ENCODE measurements at places on chromosomes 2 and 18. TPM values are rescaled to one million over a fixed set of nuclear protein-coding genes. Genes with fewer than 3 reads are reported as not detected.
A peak's percentile ranks its signal among the peaks of the same experiment; 100 is the strongest.

DNA sequence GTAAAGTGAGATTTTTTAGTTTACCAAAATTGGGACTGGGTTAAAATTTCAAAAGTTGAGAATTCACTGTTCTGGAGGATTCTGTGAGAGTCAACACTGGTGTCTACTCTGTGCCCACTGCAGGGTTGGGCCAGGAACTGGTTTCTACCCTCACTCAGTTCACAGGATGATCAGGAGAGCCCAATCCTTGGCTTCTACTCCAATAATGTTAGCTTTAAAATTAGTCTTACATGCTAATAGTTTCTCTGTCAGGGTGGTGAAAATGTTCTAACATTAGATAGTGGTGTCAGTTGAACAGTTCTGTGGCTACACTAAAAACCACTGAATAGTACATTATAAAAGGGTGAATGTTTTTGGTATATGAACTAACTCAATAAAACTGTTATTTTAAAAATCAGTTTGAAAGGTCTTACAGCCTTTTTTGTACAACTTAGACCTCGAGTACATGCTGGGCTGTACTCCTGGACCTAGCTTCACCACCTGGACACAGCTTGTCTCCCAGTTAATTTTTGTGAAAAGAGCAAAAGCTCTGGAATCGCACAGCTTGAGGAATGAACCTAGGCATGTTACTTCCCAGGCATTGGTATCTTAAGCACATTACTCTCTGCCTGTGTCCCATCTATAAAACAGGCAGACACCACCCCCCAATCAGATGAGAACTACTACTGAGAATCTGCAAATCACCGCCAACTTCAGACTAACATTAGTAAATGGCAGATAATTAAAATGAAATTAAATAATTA lies 44.4 kb downstream of the ACVR1 start:
- no peak for DNase-seq

The SPATA3 gene
- not detected for total RNA-seq

DNA sequence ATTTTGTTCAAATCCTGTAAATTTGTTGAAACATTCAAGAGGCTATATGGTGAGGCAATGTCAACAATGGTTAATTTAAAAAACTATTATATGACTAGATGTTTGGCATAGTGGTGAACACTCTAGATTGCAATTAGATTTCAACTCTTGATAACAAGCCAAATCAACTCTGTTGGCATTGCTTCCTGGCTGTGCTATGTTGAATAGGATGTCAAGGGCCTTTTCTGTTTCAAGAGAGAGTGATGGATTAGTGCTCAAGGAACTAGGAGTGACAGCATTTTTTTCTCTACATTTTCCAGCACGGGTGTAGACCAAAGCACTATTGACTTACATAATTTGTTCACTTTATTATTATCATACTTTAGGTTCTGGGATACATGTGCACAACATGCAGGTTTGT lies 172.4 kb upstream of the KCNH7 start:
- no peak for DNase-seq

DNA sequence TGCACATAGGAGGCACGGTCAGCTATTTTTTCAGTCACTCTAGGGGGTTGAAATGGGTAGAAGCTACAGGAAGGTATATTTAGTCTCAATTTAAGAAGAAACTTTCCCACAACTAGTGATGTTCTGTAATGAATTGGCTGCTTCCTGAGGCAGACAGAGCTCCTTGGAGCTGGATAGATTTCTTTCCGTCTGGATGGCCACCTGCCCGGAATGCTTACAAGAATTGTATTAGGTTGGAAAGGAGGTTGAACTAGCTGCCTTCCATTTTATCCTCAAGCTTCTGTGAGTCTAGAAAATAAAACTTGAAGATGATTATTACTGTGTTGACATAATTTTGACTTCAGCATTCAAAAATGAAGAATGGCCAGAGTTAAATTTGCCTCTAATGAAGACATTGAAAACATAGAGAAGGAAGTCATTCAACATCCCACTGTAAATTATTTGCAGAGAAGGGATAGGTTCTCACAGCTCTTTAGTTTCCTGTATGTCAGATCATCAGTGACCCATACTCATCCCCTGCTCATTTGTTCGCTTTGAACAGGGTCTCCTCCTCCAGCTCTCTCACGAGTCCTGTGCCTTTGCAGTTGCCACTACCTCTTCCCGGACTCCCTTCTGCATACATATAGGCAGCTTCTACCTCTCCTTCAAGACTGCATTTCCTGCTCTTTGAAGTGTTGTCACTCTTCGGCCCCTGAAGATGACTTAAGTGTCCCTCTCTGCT lies 88.8 kb downstream of the CRIM1 start:
- DNase-seq, result no peak

- peak; percentile 68 for DNase-seq
Measured at GRCh38 chr2:950080-950966, at the start of gene SNTG2. TSS of gene SNTG2 (plus strand) at chr2:950849. CDS start at chr2:950997, 148 bp downstream.

GRCh38 chr2:105915005-105915558 lies 170.4 kb downstream of the NCK2 start:
- no peak for DNase-seq

DNA sequence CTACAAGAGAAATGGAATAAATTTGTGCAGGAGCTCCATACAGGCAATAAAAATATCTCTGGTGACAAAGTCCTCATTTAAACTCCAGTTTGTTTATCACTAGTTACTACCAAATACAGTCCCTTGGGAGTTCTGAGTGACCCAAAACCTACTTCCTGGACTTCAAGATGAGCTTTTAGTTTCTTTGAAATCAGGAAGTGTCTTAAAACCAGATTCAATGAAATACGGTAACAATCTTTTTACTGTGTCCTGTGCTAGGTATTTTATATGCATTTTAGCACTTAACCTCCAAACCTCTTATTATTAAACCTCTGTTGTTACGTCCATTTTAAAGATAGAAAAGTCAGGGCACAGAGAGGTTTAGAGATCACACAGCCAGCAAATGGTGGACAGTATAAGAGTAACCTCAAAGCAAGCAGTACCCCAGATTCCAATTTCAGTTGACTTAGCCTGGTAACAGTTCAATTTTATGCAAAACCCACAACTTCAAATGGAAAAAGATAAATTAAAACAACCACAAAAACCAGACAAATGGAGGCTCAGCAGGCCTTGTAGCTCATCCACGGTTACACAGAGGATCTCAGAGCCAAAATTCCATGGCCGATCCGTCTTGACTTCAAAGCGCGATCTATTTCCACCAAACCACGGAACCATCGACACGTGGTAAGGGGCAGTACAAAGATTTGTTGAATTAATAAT lies 1.3 kb upstream of the KCMF1 start:
- no peak for DNase-seq

The CHN1 gene
- total RNA-seq, result 57.1 TPM

- no peak for DNase-seq
Measured at GRCh38 chr2:46821600-46821999, 94.0 kb downstream of the MCFD2 start.

DNA sequence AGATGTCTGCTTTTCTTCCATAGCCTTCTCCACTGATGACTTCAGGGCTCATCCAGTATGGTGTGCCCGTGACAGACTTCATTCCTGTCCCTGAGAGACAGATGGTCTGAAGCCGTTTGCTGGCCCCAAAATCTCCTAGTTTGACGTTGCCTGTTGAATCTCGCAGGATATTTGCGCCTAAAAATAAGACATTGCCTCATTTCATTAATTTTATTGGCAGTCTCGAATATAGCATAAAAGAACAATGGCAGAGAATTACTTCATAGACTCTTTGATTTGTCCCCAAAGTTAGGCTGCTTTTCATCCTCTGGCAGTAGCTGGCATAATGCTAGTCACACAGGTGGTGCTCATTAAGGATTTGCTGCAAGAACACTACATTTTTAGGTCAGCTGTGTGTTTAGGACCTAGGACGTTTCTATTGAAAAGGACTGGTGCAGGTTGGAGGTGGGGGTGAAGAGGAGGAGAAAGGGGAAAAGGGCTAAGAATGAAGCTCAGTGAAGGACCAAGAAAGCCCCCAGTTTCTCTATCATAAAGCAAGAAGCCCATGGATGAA lies 14.7 kb upstream of the ERCC3 start:
- no peak for DNase-seq

DNA sequence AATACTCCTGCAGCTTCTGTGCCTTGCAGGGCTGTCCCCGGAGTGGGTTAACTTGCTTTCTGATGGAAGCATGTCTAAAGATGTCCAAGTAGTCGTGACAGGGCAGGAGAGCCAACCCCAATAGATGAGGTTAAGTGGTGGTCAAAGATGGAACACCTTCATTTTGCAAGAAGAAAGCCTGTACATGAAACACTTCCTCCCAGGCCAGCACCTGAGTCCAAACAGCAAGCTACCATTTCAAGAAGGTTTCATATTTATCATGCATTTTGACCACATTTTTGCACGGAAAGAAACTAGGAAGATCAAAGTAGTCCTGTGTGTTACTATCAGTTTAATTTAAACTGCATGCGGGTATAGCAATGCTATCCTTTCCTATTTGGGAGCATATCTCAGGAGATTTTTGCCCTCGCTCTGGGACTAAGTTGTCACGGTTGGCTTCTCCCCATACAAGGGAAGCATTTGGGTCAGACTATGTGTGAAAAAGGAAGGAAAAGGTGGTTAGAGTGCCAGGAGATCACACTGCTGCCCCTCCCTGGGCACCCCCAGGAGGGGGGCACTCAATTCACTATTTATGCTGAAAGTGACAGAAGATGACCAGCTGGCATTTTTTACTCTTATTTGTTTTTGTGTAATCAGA lies 187.6 kb downstream of the ZNF521 start:
- no peak for DNase-seq

The ANKRD30BL gene
- 12.6 TPM for total RNA-seq

DNA sequence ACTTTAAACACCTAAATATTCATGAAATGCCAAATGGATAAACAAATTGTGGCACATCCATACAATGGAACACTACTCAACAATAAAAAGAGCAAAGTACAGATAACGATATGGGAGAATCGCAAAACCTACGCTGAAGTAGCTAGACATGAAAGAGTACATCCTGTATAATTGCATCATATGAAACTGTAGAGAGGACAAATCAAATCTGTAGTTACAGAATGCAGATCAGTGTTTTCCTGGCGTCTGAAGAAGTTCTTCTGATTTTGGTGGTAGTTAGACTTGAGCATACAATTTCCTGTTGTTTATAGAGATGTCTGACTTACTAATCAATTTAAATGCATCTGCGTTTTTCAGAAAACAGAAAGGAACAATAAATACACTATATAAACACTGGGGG lies 394.4 kb downstream of the SOCS6 start:
- DNase-seq, result no peak

DNA sequence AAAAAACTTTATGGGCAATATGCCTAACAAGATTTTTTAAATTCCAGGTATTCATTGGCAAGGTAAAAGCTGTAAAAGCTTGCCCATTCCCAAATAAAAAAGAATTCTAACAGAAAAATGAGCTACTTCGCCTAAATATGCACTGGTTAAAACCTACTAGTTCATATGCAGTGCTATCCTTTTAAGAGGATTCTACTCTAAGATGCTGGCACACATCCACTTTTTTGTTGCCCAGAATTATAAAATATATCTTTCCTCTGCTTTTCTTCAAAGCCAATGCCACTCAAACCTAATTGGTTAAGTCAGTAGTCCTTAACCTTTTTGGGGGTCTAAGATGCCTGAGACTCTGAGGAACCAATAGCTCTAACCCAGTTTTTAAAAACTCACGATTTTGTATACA lies 3.2 kb downstream of the XPO1 start:
- DNase-seq, result no peak

The EFEMP1 gene
- total RNA-seq, result 7.3 TPM

- no peak for DNase-seq
Measured at GRCh38 chr2:67825476-67825875, 237.3 kb downstream of the C1D start.

Data from frontal cortex (tissue), 4 donors.